ENCODE measurements at places on chromosomes 4 and X.
A peak's percentile ranks its signal among the peaks of the same experiment; 100 is the strongest.

- H3K4me1 ChIP-seq: peaks cover 30% of the 10 kb centered on the region
- peak within 1 kb of the TSS; percentile 53 for H3K4me3 ChIP-seq
- H3K36me3 ChIP-seq: no peaks in the 10 kb centered on the region
- no peak for DNase-seq
- no peaks in the 10 kb centered on the region for H3K27me3 ChIP-seq
Measured at GRCh38 chrX:18983666-18984380, at the start of gene PHKA2. Gene PHKA2 (minus strand): TSS chrX:18984114. CDS start chrX:18983932, 182 bp downstream.

DNA sequence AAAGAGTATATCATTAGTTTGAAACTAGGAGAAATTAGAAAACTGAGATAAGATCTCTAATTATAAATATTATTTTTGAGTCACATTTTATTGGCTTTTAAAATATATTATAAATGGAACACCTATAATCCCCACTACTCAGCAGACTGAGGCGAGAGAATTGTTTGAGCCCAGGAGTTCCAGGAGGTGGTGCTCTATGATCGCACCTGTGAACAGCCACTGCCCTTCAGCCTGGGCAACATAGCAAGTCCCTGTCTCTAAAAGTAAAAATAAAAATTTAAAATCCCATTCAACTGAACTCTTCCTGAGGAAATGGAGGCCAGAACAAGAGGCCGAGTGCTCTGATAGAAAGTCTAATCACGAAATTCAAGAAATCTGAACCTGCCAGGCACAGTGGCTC is 6.3 kb upstream of the C4orf36 start:
- H3K4me1 ChIP-seq: no peaks in the 10 kb centered on the region
- H3K27ac ChIP-seq: no peak overlapping the region
- H3K27me3 ChIP-seq: no peaks in the 10 kb centered on the region
- H3K36me3 ChIP-seq: no peaks in the 10 kb centered on the region
- DNase-seq: no peak

- H3K36me3 ChIP-seq: no peaks in the 10 kb centered on the region
- no peaks in the 10 kb centered on the region for H3K27me3 ChIP-seq
- DNase-seq: no peak
- H3K4me3 ChIP-seq: no peak overlapping the region
- H3K4me1 ChIP-seq: no peaks in the 10 kb centered on the region
Measured at GRCh38 chrX:139506333-139506732, 24.2 kb upstream of the F9 start.

DNA sequence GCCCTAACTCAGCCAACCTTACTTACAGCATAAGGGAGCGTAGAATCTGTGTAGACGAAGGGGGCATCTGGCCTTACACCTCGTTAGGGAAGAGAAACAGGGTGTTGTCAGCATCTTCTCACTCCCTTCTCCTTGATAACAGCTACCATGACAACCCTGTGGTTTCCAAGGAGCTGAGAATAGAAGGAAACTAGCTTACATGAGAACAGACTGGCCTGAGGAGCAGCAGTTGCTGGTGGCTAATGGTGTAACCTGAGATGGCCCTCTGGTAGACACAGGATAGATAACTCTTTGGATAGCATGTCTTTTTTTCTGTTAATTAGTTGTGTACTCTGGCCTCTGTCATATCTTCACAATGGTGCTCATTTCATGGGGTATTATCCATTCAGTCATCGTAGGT is 14.6 kb downstream of the PLP1 start:
- no peaks in the 10 kb centered on the region for H3K36me3 ChIP-seq
- no peaks in the 10 kb centered on the region for H3K4me1 ChIP-seq
- H3K27ac ChIP-seq: no peak overlapping the region
- no peaks in the 10 kb centered on the region for H3K27me3 ChIP-seq
- no peak overlapping the region for H3K4me3 ChIP-seq

DNA sequence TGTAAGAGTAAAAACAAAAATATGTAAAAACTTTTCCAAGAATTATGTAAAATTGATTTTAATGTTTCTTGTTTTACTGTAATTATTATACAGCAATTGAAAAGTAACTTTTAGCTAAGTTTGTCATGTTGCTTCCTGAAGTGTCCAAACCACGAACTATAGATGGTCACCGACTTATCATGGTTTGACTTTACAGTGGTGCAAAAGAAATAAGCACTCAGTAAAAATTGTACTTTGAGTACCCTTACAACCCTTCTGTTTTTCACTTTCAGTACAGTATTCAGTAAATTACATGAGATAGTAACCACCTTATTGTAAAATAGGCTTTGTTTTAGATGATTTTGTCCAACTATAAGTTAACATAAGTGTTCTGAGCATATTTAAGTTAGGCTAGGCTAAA is 93.8 kb downstream of the SLC10A6 start:
- H3K27me3 ChIP-seq: peaks cover 12% of the 10 kb centered on the region
- H3K27ac ChIP-seq: no peak overlapping the region
- H3K36me3 ChIP-seq: no peaks in the 10 kb centered on the region
- no peak for DNase-seq
- no peak overlapping the region for H3K4me3 ChIP-seq

DNA sequence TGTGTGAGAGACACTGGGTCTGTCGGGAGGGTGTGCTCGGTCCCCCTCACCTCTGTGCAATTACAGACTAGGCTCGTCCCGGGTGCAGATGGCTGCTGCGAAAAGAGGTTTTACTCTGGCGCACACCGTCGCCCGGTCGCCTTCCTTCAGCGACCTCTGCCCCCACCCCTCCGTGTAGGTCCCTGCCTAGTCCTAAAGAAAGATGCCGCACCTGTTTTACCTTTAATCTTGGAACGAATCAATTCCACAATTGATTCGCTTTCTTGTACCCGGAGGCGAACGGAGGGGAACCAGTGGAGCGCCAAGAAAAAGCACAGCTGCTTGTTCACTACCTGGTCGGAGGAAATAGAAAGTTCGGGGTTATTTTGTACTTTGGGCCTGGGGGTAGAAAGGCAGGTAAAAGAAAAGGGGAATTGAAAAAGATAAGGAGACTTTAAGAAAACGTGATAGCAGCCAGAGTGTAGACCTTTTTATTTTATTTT is 1.2 kb downstream of the NPNT start:
- H3K27me3 ChIP-seq: no peaks in the 10 kb centered on the region
- no peaks in the 10 kb centered on the region for H3K4me1 ChIP-seq
- H3K27ac ChIP-seq: no peak overlapping the region
- H3K4me3 ChIP-seq: no peak overlapping the region

All from DND-41 (cell line).